ENCODE measurements at places on chromosomes 5 and 9.

DNA sequence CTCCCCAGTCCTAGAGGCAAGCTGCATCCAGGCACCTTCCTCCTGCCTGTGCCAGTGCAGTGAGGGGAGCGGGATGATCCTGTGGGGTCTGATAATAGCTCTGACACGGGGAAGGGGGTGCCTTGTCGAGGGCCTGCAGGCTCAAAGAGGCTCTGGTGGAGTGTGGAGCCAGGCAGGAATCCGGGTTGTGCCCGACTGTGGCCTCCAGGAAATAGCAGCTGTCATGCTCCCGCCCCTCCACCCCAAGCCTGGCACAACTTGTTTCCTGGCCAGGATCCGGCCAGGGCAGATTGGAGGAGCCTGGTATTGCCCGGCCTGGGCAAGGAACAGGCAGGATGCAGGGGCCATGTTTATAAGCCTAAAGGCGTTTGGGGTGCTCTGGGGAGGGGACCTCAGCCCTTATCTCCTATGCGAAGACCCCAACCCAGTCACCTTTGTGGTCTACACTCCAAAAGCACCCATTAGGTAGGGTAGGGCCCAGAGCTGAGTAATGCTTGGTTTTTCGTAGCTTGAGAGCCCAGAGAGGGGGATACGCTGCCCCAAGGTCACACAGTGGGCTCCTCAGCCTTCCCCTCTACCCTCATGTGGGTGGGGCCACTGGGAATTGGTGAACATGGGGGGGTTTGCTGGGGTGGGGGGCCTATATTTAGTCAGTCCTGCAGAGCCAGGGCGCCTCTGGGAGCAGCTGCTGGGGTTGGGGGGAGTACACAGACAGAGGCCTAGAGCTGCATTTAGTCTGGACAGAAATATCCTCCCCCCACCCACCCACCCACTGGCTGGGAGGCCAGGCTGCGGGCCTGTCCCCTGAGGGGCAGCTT, 12.2 kb downstream of the CXXC5 start:
- DNase-seq: no peak

- no peak for DNase-seq
These were observed 32.5 kb upstream of the N4BP3 start for GRCh38 chr5:178080618-178081410.

GRCh38 chr5:173714551-173715428, 98.3 kb upstream of the BOD1 start:
- DNase-seq: peak; percentile 36

DNA sequence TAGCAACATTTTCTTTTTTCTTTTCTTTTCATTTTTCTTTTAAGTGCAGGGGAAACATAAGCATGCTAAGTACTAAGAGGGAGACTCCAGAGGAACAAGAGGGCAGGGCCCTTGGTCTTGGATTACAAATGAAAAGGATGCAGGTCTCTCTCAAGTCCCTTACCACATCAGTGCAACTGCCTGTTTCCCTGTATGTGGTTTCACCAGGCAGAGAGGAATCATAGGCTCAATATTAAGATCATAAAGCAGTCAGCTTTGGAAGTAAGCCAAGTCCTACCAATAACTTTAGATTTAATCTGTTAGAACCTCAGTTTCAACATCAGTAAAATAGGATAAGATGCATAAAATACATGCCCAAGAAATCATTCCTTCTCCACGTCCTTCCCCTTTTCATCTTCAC, 422.7 kb upstream of the PAPPA start:
- no peak for DNase-seq

GRCh38 chr9:86685556-86685955, 261.8 kb downstream of the GAS1 start:
- DNase-seq: no peak

Measured in fibroblast of skin of left biceps (primary cell).